Activated CD8-positive, alpha-beta memory T cell treated with anti-CD3 and anti-CD28 coated beads, Interleukin-2, amount 10 ng/mL, durations not matched to agents 7 days and 5 days (primary cell): ENCODE measurements at places on chromosomes 3 and 15.

DNA sequence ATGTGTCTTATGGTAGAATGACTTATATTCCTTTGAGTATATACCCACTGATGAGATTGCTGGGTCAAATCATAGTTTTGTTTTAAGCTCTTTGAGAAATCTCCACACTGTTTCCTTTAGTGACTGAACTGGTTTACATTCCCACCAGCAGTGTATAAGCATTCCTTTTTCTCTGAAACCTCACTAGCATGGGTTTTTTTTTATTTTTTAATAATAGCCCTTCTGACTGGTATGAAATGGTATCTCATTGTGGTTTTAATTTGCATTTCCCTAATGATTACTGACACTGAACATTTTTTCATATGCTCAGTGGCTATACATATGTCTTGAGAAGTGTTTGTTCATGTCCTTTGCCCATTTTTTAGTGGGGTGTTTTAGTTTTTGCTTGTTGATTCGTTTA lies 494.3 kb downstream of the SQOR start:
- DNase-seq, result no peak

GRCh38 chr15:94397337-94397736 lies 166.0 kb downstream of the MCTP2 start:
- DNase-seq, result no peak

DNA sequence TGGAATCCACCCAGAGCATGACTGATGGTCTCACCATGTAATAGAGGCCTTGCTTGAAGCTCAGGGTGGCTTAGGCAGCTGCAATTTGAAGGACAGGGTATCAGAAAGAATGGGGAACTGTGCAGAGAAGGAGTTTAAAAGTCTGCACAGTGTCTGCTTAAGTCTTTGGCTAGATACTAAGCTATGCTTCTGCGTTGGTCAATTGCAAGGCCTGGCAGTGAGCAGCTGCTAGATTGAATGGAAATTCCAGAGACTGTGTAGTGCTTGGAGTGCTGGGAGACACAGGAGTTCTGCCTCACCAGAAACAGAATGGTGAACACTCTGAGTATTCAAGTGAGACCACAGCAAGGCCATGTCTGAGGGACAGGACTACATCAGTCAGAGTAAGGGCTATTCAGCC lies 17.3 kb upstream of the ATP10A start:
- DNase-seq, result no peak

GRCh38 chr3:43997316-43997715 lies 244.4 kb upstream of the TOPAZ1 start:
- no peak for DNase-seq

DNA sequence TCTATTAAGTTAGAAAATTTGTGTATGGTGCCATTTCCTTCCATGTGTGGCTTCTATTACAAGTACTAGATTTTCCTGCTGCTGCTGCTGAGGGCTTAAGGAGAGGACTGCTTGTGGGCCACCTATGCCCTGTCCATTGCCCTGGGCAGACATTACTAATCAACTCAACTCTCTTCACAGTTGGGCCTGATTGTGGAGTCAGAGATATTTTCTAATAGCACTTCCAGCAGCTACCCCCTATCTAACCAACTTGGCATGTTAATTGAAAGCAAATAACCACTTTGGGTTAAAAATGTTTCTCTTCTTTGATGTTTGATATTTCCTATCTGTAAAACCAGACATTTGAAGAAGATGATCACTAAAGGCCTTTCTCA lies 242.0 kb downstream of the EDEM1 start:
- no peak for DNase-seq

DNA sequence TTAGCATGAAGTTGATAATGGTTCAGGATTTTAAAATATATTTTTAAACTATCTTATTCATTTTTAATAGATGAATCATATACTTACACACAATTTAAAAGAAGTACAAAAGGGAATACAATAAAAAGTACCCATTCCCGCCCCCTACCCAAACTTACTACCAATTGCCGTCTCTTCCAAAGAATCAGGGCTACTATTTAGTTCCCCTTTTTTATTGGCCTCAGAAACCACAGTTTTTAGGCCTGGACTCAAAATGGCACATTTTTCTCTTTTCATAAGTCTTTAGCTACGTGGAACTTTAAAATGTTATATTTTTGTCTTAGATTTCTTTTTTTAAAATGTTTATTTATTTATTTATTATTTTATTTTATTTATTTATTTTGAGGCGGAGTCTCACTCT lies 18.0 kb downstream of the LRRK1 start:
- DNase-seq, result no peak

DNA sequence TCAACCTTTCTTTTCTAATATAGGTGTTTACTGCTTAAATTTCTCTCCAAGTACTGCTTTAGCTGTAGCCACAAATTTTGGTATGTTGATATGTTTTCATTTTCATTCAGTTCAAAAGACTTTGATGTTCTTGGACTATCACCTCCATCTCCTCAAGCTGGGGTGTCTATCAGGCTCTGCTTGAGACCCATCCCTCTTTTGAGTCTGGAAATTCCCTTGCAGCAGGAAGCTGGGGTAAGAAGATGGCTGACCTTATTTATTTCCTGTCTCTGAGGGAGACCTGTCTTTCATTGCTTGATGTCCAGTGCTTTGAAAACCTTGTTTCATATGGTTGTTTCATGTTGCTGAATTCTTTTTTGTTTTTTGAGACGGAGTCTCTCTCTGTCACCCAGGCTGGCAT lies 60.5 kb upstream of the ADPGK start:
- DNase-seq, result no peak

DNA sequence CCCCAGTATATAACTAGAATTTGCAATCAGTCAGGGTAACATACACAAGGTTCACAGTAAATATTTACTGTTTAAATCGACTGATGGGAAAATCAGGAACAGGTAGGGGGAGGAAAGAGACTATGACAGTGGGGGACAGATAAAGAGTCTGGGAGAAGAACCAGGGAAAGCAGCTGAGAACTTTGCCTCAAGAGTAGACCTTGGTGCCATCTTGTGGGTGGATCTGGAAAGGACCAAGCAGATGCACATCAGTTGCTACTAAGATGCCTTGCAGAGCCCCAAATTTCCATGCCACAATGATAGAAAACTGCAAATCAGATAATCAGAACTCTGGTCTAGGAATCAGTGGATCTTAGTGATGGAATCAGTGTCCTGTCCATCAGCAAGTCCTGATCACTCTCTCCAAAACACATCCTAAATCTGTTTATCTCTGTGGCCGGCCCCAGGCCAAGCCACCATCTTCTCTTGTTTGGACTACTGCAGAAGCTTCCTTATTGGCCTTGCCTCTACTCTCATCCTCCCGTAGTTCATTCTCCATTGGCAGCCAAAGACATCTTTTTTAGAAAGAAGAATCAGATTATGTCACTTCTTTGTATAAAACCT lies 62.7 kb downstream of the PDE8A start:
- DNase-seq, result peak; percentile 67

- no peak for DNase-seq
Observed at GRCh38 chr3:36520241-36521006, 140.1 kb downstream of the STAC start.

- no peak for DNase-seq
Observed at GRCh38 chr15:57534281-57534680, 57.4 kb upstream of the MYZAP start.

DNA sequence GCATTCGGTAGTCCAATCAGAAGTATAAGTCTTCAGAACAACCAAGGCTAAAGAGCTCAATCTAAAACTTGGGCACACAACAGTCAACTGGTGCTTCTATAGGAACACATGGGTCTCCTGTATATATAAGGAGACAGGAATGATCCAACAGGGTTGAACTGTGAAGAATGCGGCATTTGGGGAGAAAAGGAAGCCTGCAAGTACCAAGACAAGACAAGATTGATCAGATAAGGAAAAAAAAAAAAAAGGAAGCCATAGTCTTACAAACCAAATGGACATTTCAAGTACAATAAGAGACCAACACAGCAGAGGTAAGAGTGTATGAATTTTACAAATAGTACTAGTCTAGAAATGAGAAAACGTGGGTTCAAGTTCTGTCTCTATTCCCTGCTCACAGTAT lies 6.5 kb downstream of the CPEB1 start:
- no peak for DNase-seq
